ENCODE measurements at places on chromosomes 13 and 19.

- no peak for DNase-seq
These were observed 81.2 kb downstream of the STARD13 start for GRCh38 chr13:33204130-33204927.

GRCh38 chr13:48489666-48490065 is 43.2 kb downstream of the RCBTB2 start:
- DNase-seq = no peak

GRCh38 chr13:44019651-44020050 is 139.9 kb downstream of the LACC1 start:
- no peak for DNase-seq

- no peak for DNase-seq
These were observed 50.7 kb upstream of the GPR183 start for GRCh38 chr13:99357941-99358340.

DNA sequence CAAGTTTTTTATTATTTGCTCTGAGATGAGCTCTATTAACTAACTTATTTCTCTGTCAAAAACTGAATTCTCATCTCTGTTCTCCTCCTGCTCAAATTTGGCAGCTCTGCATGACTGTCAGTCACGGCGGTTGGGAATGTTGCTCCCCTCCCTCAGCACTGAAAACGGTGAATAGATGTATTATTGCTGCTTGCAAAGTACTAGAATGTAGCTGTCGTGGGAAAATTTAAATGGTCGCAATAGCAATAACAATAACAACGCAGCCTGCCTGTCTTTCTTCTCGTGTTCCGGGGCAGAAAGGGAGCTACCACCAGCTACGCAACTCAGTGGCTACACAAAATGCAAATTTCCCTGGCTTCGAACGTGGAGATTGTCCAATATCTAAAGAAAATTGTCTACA is 125.6 kb upstream of the FRY start:
- DNase-seq = no peak

GRCh38 chr13:22549126-22549525 is 631.7 kb upstream of the SGCG start:
- no peak for DNase-seq
